ENCODE measurements at places on chromosomes 6 and 20.
A peak's percentile ranks its signal among the peaks of the same experiment; 100 is the strongest.

- H3K27me3 ChIP-seq, result peaks cover 65% of the 10 kb centered on the region
- DNase-seq, result no peak
- no peaks in the 10 kb centered on the region for H3K36me3 ChIP-seq
- H3K4me3 ChIP-seq, result no peak overlapping the region
These were observed 68.5 kb upstream of the ZNF184 start for GRCh38 chr6:27541212-27541932.

- no peak for DNase-seq
- no peak overlapping the region for H3K4me3 ChIP-seq
- H3K27ac ChIP-seq, result peak overlapping the region; percentile 81
- H3K27me3 ChIP-seq, result no peaks in the 10 kb centered on the region
These were observed 13.8 kb downstream of the UCKL1 start for GRCh38 chr20:63942250-63942951.

GRCh38 chr6:109458774-109459531, 3.4 kb upstream of the MICAL1 start:
- H3K36me3 ChIP-seq, result peaks cover 5% of the 10 kb centered on the region
- no peak for DNase-seq
- no peak overlapping the region for H3K4me3 ChIP-seq
- no peak overlapping the region for H3K27ac ChIP-seq

- H3K27me3 ChIP-seq, result no peaks in the 10 kb centered on the region
- no peaks in the 10 kb centered on the region for H3K36me3 ChIP-seq
- no peak overlapping the region for H3K4me3 ChIP-seq
- no peaks in the 10 kb centered on the region for H3K4me1 ChIP-seq
These were observed 93.3 kb upstream of the SULF2 start for GRCh38 chr20:47878601-47879027.

GRCh38 chr6:7992002-7992815, 72.0 kb downstream of the BLOC1S5 start:
- no peak overlapping the region for H3K4me3 ChIP-seq
- peaks cover 6% of the 10 kb centered on the region for H3K4me1 ChIP-seq
- H3K27me3 ChIP-seq, result no peaks in the 10 kb centered on the region

- H3K27me3 ChIP-seq, result peaks cover 58% of the 10 kb centered on the region
- no peak for DNase-seq
- no peaks in the 10 kb centered on the region for H3K36me3 ChIP-seq
These were observed 6.9 kb upstream of the DLL1 start for GRCh38 chr6:170297576-170298330.

- DNase-seq, result peak; percentile 5
- no peaks in the 10 kb centered on the region for H3K4me1 ChIP-seq
- H3K4me3 ChIP-seq, result no peak overlapping the region
These were observed 39.0 kb upstream of the TBXT start for GRCh38 chr6:166206510-166207283.

- H3K4me3 ChIP-seq, result no peak overlapping the region
- H3K4me1 ChIP-seq, result no peaks in the 10 kb centered on the region
- H3K36me3 ChIP-seq, result peaks cover 79% of the 10 kb centered on the region
- peak overlapping the region; percentile 26 for H3K27ac ChIP-seq
- H3K27me3 ChIP-seq, result no peaks in the 10 kb centered on the region
These were observed 44.8 kb upstream of the EMILIN3 start for GRCh38 chr20:41411391-41411847.

- H3K4me1 ChIP-seq, result no peaks in the 10 kb centered on the region
- no peaks in the 10 kb centered on the region for H3K36me3 ChIP-seq
- H3K27me3 ChIP-seq, result no peaks in the 10 kb centered on the region
- no peak for DNase-seq
- H3K27ac ChIP-seq, result no peak overlapping the region
These were observed 44.9 kb downstream of the PNLDC1 start for GRCh38 chr6:159844737-159845645.

- no peaks in the 10 kb centered on the region for H3K36me3 ChIP-seq
- DNase-seq, result no peak
- H3K4me1 ChIP-seq, result no peaks in the 10 kb centered on the region
- no peak overlapping the region for H3K27ac ChIP-seq
- no peaks in the 10 kb centered on the region for H3K27me3 ChIP-seq
These were observed 164.9 kb downstream of the CDH26 start for GRCh38 chr20:60123096-60123495.

GRCh38 chr6:118719351-118720124, 68.1 kb upstream of the CEP85L start:
- no peaks in the 10 kb centered on the region for H3K36me3 ChIP-seq
- H3K27ac ChIP-seq, result no peak overlapping the region
- no peak overlapping the region for H3K4me3 ChIP-seq
- H3K4me1 ChIP-seq, result no peaks in the 10 kb centered on the region
- H3K27me3 ChIP-seq, result no peaks in the 10 kb centered on the region

DNA sequence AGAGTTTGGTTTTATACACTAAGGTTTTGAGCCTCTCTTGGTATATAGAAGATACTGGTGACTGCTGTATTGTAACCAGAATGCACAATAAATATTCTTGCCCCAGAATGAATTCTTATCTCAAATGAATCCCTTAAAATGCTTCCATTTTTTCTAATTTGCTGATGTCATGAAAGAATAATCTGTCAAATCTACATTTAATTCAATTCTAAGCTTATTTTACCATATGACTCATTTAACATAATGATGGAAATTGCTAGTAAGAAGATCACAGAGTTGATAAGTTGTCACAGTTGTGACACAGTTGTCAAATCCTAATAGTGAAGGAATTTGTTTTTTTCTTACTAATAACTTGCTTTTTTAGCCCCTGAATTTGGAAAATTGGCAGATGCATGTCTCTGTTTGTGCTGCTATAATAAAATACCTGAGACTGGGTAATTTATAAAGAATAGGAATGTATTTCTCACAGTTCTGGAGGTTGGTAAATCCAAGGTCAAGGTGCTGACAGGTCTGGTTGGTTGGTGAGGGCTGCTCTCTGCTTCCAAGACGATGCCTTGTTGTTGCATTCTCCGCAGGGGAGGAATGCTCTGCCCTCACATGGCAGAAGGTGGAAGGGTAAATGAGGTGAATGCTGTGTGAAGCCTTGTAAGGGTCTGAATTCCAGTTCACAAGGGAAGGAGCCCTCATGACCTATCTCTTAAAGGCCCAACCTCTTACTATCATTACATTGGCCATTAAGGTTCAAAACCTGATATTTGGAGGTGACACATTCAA, 4.7 kb downstream of the ECT2L start:
- no peaks in the 10 kb centered on the region for H3K36me3 ChIP-seq
- DNase-seq, result no peak
- no peak overlapping the region for H3K27ac ChIP-seq
- H3K4me1 ChIP-seq, result peaks cover 6% of the 10 kb centered on the region

DNA sequence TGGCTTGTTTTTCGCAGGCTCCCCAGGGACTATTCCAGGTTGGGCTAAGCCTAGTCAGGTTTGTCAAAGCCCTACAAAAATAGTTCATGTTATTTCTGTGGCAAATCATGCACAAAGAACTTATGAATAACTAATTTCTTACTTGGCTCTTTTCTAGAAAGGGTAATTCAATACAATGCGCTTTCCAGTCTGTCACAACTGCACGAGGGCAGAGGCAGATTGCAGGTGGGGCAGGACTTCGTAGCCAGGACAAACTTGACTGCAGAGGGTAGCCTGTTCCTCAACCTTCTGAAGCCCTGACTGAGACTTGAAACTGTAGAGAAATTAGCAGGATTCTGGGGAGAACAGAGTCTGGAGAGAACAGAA, 253.5 kb downstream of the QKI start:
- no peak for DNase-seq
- no peaks in the 10 kb centered on the region for H3K27me3 ChIP-seq
- H3K36me3 ChIP-seq, result no peaks in the 10 kb centered on the region
- no peak overlapping the region for H3K4me3 ChIP-seq

DNA sequence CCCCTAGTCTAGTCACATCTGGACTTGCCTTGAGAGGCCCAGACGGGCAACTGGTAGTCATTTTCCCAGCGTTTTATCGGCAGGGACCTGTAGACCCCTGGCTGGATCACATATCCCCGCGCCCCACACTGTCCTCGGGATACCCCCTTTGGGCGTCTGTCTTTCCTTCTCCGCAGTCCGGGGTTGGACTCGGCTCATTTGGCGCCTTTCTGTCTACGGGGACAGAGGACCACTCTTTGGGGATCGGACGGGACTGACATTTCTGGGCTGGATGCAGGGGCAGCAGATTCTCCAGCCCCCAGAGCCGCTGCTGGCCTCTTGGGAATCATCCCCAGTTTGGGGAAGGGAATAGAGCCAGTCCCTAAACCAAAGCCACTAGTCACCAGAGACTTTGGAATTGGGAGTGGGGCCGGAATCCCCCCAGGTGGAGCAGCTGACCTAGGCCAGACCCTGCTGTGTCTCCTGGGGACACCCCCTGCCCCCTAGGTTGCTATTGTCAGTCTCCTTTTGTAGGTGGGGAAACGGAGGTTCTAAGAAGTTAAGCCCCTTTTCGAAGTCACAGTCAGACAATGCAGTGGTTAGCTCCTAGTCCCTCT, 734 bp downstream of the FAM110A start:
- no peak for DNase-seq
- H3K4me3 ChIP-seq, result peak overlapping the region; percentile 59
- peak overlapping the region; percentile 87 for H3K27ac ChIP-seq
- no peaks in the 10 kb centered on the region for H3K27me3 ChIP-seq
- no peaks in the 10 kb centered on the region for H3K36me3 ChIP-seq

DNA sequence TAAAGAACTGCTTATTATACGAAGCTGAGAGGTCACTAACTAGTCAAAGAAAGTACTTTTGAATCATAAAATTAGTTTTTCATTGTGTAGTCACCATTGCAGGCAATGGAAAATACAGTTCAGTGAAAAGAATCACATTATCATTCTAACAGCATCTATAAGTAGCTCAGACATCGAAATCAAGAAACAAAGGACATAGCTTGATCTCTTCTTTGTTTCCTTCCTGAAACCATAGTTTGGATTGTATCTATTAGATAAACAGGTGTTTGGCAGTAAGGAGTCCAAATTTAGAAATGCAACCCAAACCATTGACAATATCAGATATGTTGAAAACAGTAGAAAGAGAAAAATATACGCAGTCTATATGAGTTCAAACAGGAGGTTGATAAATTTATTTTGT, 697.3 kb downstream of the TFAP2A start:
- H3K4me1 ChIP-seq, result no peaks in the 10 kb centered on the region
- H3K27ac ChIP-seq, result no peak overlapping the region
- H3K36me3 ChIP-seq, result no peaks in the 10 kb centered on the region
- DNase-seq, result no peak
- no peak overlapping the region for H3K4me3 ChIP-seq

DNA sequence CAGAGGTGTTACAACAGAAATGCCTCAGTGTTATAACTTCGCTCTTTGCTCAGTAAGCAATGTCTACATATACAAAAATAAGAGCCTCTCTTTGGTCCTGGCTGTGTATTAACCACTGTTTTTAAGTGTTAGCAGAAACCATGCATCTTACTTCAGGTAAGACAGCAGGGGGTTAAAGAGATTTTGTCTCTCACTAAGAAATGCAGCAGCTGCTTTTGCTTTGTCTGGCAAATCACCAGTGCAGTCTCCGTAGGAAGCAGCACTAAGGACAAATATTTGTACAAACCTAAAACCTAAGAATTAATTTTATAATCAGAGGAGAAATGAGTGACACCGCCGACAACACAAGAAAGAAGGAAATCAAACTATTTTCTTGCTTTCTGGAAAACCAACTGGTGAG, 758 bp downstream of the SMIM28 start:
- no peak for DNase-seq
- no peak overlapping the region for H3K27ac ChIP-seq
- H3K4me1 ChIP-seq, result no peaks in the 10 kb centered on the region
- H3K27me3 ChIP-seq, result no peaks in the 10 kb centered on the region
- no peak overlapping the region for H3K4me3 ChIP-seq
- H3K36me3 ChIP-seq, result no peaks in the 10 kb centered on the region

GRCh38 chr6:11876934-11877433, 98.4 kb upstream of the ADTRP start:
- H3K4me3 ChIP-seq, result no peak overlapping the region
- no peaks in the 10 kb centered on the region for H3K27me3 ChIP-seq
- H3K27ac ChIP-seq, result no peak overlapping the region
- no peak for DNase-seq
- peaks cover 7% of the 10 kb centered on the region for H3K4me1 ChIP-seq

GRCh38 chr20:31943052-31943471, 8.8 kb downstream of the PDRG1 start:
- no peak overlapping the region for H3K27ac ChIP-seq
- H3K36me3 ChIP-seq, result peaks cover 16% of the 10 kb centered on the region
- no peak overlapping the region for H3K4me3 ChIP-seq
- DNase-seq, result peak; percentile 37
- no peaks in the 10 kb centered on the region for H3K27me3 ChIP-seq

DNA sequence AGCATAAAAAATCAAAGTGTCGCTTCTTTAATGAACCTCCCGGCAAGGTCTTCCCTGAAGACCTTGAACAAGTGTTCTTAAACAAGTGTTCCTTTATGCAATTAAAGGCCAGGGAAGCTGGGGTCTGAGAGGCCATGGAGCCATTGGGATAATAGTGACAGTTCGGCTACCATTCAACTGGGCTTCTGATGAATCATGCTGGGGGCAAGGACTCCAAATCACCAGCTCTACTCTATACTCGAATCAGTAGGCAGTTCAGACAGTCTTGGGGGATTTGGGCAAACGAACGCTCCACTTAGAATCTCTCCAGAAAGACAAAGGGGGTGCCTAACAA, 34.7 kb upstream of the EZR start:
- no peak overlapping the region for H3K4me3 ChIP-seq
- no peak overlapping the region for H3K27ac ChIP-seq
- DNase-seq, result no peak

DNA sequence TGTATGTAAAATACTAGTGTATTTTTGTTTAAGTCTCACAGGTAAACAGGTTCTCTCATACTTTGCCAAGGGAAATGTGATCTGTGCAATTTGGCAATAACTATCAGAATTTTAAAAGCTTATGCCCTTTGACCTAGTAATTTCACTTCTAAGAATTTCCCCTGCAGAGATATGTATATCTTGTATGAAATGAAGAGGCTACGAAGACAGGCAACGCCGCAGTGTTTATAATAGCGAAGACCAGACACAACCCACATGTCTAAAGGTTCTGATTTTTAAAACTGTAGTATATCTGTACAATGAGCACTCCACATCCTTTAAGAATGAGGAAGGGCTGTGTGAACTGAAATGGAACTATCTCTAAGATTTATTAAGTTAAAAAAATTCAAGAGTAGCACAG, 7.5 kb downstream of the TRAF3IP2 start:
- no peaks in the 10 kb centered on the region for H3K36me3 ChIP-seq
- H3K27me3 ChIP-seq, result no peaks in the 10 kb centered on the region
- H3K27ac ChIP-seq, result no peak overlapping the region
- no peak overlapping the region for H3K4me3 ChIP-seq

DNA sequence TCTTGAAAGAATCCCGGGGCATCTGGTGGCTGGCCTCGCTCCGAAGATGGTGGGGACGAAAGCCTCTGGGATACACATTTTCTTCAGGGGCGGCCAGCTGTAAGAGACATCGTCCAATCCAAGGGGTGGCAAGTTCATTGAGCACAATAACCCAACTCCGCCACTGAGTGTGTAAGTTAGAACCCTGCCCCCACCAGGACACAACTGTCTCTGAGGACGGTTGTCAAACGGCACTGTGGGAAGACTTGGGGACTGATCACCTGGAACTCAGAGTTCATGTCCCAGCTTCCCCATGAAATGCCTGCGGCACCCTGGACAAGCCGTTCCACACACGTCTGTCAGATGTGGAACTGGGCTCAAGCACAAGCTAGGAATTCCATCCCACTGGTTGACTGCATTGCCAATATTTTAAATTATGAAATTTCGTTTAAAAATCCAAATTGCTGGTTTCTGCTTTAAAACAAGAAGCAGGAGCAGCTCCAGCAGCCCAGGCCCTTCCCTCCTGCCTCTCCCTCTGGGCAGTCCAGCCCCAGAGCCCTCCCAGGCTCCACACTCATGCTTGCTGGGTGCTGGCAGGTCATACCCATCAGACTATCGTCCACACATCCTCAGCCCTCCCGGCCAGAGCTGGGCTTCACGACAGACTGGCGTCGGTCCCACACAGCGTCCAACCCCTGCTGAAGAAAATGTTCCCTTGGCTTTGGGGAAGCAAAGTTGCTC, 80.9 kb upstream of the AFDN start:
- no peak overlapping the region for H3K4me3 ChIP-seq
- no peaks in the 10 kb centered on the region for H3K27me3 ChIP-seq
- DNase-seq, result peak; percentile 32
- peaks cover 9% of the 10 kb centered on the region for H3K4me1 ChIP-seq
- H3K27ac ChIP-seq, result no peak overlapping the region

All from lung (tissue), 17 donors.